ENCODE measurements at places on chromosomes 2 and 18.

DNA sequence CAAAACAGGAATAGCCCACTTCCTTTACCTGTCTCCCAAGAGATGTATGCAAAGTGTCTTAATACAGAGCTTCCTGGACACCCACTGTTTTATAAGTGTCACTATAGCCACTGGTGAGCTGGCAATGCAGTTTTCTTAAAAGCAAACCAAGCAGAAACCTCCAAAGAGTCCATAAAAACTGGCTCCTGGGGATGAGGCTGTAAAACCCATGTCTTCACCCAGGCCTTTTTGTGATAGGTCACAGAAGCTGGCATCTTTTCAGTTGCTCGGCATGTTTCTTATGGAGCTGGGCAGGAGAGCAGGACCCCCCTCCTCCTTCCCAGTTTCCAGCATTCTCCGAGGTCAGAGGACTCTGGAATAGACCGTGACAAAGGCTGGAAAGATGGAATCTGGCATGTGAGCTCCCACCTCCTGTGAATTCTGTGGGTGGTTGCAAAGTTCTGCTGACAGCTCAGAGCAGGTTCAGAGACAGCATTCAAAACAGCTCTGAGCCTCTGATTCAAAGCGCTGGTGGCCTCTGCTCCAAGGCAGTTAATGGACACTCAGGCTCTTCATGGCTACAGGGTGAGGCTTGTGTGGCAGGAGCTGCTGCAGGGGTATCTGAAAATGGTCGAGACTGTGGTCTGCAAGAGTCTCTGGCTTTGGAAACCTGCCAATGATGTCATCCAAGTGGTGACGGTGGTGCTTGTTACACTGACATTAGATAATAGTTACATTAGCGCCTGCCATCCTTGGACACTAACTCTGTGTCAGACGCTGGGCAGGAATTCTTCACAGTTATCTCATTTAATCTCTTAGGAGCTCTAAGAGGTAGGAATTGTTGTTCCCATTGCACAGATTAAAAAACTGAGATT lies 283.4 kb downstream of the CLIP4 start:
- DNase-seq: no peak

- no peak for DNase-seq
These were observed 18.4 kb upstream of the TPO start for GRCh38 chr2:1394709-1395408.

DNA sequence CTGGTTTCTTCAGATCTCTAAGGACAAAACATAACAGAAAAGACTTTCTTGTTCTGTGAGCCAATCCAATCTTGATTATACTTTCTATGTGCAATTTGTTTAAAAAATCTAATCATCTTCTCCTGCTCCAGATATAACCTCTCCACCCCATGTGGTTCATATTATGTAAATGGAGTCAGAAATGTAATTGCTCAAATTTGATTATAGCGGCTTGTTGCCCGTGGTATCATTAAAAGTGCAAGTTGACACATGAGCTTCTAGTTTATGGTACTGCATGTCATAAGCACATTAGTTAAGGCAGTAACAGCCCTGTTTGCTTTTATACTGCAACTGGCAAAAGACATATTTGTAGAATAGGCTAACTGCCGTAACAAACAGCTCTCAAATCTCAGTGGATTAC lies 715.1 kb upstream of the CDH7 start:
- no peak for DNase-seq

DNA sequence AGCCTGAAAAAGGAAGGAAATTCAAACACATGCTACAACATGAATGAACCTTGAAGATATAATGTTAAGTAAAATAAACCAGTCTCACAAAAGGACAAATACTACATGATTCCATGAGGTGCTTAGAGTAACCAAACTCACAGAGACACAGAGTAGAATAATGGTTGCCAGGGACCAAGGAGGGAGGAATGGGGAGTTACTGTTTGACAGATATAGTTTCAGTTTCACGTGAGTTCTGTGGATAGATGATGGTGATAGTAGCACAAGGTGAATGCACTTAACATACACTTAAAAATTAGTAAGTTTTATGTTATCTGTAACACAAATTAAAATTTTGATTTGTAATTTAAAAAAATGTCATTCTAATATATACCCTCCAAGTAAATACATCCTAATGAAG lies 106.9 kb upstream of the ACVR1C start:
- no peak for DNase-seq

DNA sequence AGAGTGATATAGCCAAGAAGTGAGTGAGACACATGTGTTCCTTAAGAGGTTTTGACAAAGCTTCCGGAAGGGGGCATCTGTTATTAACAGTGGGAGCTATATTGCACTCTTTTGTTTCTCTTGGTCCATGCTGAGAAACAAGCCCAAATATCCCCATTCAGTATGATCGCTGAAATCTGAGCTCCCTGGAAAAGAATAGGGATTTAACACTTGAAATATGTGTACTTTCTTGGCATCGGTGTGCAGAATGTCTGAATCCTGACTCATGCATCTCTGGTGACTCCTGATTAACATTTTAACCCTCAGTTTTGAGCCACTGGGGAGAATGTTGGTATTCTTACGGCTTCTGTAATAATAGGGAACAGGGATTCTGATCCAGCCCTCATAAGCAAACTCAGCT lies 448.1 kb downstream of the TSN start:
- no peak for DNase-seq

DNA sequence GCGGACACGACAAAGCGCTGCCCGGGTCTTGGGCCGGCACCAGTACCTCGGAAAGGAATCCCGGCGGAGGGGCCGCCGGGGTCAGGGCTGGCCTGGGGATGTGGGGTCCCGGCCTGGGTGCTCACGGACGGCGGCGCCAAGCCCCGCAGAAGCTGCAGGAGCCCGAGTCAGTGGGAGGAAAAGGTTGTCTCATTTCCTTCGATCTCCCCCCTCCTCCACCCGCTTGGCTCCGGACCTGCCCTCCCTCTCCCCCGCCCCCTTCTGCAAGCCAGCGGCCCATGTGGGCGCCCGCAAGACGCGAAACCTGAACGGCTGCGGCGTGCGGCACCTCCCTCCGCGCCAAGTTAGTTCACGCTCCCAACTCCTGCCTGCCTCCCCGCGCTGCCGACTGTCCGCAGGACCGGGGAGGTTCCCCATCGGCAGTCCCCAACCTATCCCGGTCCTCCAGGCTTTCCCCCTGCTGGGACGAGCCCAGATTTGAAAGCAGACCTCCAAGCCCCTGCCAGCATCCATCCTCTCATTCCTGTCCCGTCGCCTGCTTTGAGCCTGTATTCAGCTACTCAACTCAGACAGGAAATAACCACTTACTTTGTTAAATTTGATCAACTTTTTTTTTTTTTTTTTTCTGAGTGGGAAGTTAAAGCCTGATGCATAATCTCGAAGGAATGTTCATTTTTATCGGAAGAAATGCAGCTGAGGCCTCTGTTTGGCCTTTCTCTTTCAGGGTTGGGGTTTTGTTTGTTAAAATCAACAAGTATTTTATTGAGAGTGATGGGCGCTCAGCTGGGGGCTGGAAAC lies at the start of gene EVA1A:
Gene EVA1A, minus strand, starts transcription at position 172 of the 798 bp plus-strand sequence. CDS start 42,799 bp downstream, outside the sequence.
- no peak for DNase-seq

DNA sequence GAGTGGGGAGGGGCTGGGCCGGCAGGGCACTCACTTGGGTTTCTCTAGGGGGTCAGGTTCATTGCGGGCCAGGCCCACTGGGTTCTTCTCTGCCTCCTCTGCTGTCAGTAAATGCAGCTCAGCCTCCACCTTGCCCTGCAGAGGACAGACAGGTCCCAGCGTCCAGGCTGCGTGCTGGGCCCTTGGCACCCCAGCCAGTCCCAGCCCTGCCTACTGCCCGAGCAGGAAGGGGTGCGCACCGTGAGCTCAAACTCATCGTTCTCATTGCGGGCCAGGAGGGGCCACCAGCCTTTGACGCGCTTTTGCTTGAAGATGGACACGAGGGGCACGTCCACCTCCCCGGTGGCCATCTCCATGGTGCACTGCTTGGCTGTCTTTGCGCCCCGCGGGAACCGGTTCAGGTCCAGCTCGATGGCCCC lies 17.3 kb downstream of the OTOF start:
- DNase-seq: no peak

- DNase-seq: no peak
These were observed 237.1 kb upstream of the PXDN start for GRCh38 chr2:1981421-1981820.

DNA sequence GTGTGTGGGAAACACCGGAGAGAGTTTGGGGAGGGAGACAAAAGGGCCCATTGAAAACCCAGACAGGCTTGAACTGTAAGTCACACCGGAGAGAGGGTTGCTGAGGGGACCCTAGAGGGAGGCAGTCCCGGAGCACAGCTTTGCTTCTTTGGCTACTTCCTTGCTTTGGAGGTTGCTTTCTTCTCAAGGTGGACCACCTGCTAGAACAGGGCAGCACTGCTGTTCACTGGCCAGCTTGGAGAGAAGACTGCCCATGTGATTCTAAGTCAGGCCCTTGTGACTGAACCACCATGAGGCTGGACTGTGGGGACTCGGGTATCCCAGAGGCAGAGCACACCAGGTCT lies 4.4 kb downstream of the ACTG2 start:
- DNase-seq: no peak

DNA sequence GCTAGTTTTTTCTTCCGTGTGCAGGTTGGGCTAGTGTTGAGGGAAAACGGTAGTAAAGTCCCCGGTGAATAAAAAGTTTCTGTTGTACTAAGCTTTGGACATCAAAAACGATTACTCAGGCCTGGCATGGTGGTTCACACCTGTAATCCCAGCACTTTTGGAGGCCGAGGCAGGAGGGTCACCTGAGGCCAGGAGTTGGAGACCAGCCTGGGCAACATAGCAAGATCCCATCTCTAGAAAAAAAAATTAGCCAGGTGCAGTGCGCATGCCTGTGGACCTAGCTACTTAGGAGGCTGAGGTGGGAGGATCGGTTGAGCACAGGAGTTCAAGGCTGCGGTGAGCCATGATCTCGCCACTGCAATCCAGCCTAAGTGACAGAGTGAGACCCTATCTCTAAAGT lies 98.1 kb downstream of the ALPK2 start:
- no peak for DNase-seq

DNA sequence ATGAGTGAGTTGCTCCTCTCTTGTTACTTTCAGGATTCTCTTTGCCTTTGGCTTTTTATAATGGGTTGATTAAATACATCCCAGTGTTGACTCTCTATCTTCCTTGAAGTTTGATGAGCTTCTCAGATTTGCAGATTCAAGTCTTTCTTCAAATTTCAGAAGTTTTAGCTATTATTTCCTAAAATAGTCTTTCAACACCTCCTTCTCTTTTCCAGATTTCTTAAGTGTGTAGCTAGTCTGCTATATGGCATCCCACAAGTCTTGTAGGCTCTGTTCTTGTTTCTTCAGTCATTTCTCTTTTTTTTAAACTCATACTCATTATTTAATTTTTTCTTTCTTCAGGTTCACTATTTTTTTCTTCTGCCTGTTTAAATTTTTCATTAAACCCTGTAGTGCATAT lies 287.7 kb upstream of the CNTNAP5 start:
- DNase-seq: no peak

GRCh38 chr2:45134014-45134413 lies 124.8 kb upstream of the SIX2 start:
- no peak for DNase-seq

- no peak for DNase-seq
These were observed 134.0 kb downstream of the RAB3GAP1 start for GRCh38 chr2:135186054-135186453.

DNA sequence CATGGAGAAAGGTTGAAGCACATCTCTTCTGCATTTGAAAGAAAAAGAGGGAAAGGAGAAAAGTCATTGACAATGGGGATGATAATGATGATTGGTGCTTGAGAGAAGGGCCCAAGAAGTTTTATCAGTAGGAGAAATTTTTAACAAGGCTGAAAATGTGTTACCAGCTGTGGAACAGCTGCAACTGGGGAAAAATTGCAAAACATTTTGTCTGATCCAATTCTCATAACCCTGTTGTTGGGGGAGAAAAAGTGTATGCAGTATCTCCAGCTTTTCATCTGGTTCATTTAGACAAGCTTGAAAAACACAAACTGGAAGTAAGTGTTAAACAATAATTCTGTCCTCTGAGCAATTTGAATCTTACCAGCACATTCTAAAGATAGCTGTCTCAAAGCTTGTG lies 92.7 kb downstream of the CSRNP3 start:
- DNase-seq: no peak

DNA sequence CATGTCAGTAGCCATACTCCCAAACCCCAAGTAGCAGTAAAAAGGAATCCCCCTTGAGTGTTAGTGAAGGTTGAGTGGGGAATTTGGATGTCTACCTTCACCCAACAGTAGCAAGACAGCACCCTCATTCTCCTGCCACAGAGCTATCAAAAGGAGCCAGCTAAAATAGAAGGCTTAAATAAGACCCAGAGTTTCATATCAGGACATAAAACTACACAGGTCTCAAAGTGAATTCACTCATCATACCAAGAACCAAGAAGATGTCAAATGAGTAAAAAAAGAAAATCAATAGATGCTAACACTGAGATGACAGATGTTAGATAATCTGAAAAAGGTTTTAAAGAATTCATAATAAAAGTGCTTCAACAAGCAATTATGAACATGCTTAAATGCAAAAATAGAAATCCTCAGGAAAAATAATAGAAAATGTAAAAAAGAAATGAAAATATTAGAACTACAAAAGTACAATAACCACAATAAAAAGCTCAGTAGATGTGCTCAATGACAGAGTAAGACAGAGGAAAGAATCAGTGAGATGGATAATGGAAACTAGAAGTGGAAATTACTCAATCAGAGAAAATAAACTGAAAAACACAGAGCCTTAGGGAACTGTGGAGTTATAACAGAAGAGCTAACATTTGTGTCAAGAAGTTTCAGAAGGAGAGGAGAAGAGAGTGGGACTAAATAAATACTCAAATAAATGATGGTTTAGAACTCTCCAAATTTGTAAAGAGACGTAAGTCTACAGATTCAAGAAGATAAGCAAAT lies 90.5 kb downstream of the EDAR start:
- no peak for DNase-seq

DNA sequence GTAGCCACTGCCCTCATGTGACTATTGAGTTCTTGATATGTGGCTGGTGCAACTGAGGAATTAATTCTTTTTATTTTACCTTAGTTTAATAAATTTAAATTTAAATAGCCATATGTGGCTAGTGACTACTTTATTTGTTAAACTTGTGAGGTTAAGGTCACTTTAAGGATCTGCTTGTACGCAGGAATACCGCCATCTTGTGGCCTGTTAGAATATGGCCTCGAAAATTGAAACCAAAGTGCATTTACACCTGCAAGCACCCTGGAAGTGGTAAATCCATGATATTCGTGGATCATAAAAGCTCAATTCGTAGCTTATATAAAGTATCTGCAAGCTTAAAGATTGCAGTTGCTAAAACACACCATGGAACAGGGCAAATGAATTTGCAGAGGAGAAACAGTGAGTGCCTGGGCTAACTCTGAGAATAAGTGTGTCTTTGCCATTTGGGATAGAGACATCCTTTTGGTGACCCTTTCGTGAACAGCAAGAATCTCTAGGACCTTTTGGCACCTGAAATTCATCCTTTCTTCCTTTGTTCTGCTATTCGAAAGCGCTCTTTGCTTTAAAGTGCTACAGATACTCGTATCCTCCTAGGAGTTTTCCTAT lies 59.9 kb upstream of the REG3A start:
- peak; percentile 5 for DNase-seq

- no peak for DNase-seq
These were observed 161.8 kb downstream of the DYSF start for GRCh38 chr2:71614976-71615766.

DNA sequence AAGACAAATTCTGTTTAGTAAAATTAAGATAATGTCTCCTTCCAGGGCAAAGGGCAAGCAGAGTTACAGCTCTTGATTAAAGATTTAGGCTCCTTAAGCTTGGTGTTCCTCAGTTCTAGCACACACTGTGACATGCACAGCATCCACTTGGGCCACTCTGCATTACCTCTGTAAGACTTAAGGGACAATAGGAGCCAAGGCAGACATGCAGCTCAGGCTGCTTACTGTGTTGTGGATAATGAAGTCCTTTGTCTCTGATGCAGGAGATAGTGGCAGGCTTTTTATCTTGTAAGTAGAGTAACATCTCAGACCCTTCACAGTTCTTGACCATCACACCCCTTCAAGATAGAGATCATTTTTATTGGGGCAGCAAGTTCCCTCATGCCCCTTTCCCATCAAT lies 31.2 kb downstream of the RBM45 start:
- no peak for DNase-seq

All from hematopoietic multipotent progenitor cell treated with erythropoietin and hydrocortisone succinate and interleukin-3 and kit ligand, for 17 days (in vitro differentiated cells).